ENCODE measurements at places on chromosomes 2 and 18. TPM values are rescaled to one million over a fixed set of nuclear protein-coding genes. Genes with fewer than 3 reads are reported as not detected.
A peak's percentile ranks its signal among the peaks of the same experiment; 100 is the strongest.

The VWC2L gene
- not detected for total RNA-seq

GRCh38 chr2:218398437-218399390, 954 bp upstream of the CTDSP1 start:
- H3K27ac ChIP-seq, result peak overlapping the region; percentile 97
- H3K4me3 ChIP-seq, result peak overlapping the region; percentile 99
- no peaks in the 10 kb centered on the region for H3K27me3 ChIP-seq
- no peaks in the 10 kb centered on the region for H3K36me3 ChIP-seq

DNA sequence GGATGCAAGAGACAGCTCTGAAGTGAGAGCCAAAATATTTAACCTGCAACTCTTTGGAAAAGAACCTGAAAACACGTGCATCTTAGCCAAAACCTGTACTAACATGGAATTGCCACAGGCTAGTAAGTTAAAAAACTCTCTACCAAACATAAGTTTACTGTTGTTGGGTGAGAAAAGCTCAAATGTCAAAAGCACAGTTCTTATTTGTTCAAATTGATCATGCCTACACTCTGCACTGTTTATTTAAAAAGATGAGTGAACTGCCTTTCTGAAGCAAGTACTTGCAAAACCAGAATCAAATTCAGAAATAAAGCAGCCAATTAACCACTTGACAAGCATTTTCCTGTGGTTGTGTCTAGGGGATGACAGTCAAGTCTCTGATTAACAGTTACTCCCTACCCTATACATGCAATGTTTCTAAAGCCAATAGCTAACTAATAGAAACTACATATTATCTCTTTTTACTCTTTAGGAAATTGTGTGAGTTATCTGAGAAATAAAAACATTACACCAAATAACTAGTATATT, 5.6 kb downstream of the IKZF2 start:
- H3K27ac ChIP-seq, result no peak overlapping the region
- DNase-seq, result no peak
- H3K27me3 ChIP-seq, result no peaks in the 10 kb centered on the region

The SGPP2 gene
- total RNA-seq, result 1.4 TPM

The RAB1A gene
- total RNA-seq, result 106 TPM

DNA sequence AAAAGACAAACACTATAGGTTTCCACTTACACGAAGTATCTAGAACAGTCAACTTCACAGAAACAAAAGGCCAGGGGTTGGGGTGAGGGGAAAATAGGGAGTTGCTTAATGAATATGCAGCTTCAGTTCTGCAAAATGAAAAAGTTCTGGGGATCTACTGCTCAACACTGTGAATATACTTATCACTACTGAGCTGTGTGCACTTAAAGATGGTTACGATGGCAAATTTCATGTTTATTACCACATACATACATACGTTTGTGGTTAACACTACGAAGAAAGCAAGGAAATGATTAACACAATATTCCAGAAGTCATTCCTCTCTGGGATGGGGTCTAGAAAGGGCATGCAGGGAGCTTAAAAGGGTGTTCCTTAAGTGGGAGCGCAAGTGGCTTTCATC, 19.3 kb downstream of the MBOAT2 start:
- DNase-seq, result no peak
- peaks cover 2% of the 10 kb centered on the region for H3K4me1 ChIP-seq
- H3K4me3 ChIP-seq, result no peak overlapping the region
- H3K27me3 ChIP-seq, result no peaks in the 10 kb centered on the region
- H3K36me3 ChIP-seq, result no peaks in the 10 kb centered on the region
- H3K27ac ChIP-seq, result no peak overlapping the region

Measured in ovary (tissue), 10 donors.